ENCODE measurements at places on chromosomes 7 and 10.

DNA sequence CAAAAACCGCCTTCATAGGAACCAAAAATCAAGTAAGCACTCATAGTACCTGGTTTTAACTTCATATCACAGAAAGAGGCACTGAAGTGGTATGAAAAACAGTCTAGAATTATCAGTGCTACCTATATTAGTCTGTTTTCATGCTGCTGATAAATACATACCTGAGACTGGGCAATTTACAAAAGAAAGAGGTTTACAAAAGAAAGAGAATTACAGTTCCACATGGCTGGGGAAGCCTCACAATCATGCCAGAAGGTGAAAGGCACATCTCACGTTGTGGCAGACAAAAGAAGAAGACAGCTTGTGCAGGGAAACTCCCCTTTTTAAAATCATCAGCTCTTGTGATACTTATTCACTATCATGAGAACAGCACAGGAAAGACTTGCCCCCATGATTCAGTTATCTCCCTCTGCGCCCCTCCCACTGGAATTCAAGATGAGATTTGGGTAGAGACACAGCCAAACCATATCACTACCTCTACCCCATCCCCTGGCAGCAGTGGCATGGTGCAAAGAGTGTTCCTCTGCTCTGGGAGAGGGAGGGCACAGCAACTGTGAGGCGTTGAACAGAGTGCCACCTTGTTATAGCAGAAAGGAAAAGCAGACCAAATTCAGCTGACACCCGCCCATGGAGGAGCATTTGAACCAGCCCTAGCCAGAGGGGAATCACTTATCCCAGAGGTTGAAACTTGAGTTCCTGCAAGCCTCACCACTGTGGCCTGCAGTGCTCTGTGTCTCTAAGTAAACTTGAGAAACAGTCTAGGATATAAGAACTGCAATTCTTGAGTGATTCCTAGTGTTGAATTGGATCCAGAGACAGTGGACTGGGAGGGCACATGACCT lies 61.9 kb upstream of the PTPRZ1 start:
- DNase-seq: no peak

GRCh38 chr7:44114586-44115310 lies 8.6 kb downstream of the POLD2 start:
- DNase-seq: no peak

- no peak for DNase-seq
Measured at GRCh38 chr7:134589491-134589941, 40.6 kb downstream of the AKR1B15 start.

GRCh38 chr10:77542710-77543259 lies 94.8 kb downstream of the KCNMA1 start:
- no peak for DNase-seq

GRCh38 chr10:50641626-50642025 lies 17.9 kb upstream of the SGMS1 start:
- no peak for DNase-seq

DNA sequence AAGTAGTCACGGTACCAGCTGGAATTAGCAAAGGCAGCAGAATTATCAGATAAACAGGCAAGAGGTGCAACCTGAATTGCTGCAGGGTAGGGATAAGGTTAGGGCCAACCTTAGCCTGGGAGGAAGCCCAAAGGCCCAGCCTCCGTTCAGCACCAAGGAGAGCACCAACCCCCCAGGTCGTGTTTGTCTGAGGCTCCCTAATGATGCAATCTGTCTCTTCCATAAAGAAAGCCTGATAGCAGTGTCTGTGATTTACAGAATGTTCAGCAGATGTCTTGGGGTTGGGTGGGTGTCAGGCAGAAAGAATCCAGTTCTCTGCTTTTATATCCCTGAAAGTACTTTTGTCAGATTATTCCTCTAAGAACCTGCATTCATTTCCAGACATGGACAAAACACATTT lies 328.4 kb upstream of the AOAH start:
- DNase-seq: no peak

- no peak for DNase-seq
Measured at GRCh38 chr10:36538953-36539586, 586.3 kb upstream of the ANKRD30A start.

- no peak for DNase-seq
Measured at GRCh38 chr7:106773228-106773627, 91.9 kb upstream of the PIK3CG start.

DNA sequence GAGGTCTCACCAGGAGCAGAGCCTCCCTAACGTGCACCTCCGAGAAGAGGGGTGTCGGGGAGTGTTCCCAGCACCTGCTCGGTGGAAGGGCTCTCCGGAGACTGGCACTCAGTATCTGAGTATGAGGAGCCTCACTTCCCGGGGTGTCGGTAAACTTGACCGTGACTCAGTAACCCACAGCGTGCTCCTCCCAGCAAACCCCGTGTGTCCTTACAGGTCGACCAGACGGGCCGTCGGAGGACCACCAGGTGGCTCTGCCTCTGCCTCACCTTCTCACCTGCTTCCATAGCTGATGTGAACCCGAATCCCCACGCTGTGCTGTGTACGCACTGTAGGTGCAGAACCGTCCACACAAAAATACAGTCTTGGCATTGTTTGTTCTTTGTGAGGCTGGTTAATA lies 29.0 kb upstream of the KNDC1 start:
- no peak for DNase-seq

- no peak for DNase-seq
Measured at GRCh38 chr10:47073967-47074366, 162.7 kb downstream of the PTPN20 start.

DNA sequence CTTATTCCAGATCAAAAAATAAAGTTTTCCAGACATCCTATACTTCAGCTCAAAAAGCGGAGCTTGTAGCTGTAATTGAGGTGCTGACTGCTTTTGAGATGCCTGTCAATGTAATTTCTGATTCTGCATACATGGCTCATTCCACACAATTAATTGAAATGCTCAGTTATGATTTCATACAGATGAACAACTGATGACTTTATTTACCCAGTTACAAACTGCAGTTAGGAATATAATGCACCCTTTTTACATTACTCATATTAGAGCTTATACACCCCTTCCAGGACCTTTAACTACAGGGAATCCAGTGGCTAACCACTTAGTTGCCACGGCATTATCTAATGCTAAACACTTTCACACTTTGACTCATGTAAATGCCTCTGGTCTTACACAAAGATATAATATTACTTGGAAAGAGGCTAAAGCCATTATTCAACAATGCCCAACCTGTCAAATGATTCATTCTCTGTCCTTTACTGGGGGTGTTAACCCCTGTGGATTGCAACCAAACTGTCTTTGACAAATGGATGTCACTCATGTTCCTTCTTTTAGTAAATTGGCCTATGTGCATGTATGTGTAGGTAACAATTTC lies 147.3 kb downstream of the ZNF33B start:
- DNase-seq: no peak

GRCh38 chr7:42227541-42227935 lies 9.5 kb downstream of the GLI3 start:
- no peak for DNase-seq

- DNase-seq: no peak
Measured at GRCh38 chr7:75669579-75669978, 69.2 kb downstream of the HIP1 start.

DNA sequence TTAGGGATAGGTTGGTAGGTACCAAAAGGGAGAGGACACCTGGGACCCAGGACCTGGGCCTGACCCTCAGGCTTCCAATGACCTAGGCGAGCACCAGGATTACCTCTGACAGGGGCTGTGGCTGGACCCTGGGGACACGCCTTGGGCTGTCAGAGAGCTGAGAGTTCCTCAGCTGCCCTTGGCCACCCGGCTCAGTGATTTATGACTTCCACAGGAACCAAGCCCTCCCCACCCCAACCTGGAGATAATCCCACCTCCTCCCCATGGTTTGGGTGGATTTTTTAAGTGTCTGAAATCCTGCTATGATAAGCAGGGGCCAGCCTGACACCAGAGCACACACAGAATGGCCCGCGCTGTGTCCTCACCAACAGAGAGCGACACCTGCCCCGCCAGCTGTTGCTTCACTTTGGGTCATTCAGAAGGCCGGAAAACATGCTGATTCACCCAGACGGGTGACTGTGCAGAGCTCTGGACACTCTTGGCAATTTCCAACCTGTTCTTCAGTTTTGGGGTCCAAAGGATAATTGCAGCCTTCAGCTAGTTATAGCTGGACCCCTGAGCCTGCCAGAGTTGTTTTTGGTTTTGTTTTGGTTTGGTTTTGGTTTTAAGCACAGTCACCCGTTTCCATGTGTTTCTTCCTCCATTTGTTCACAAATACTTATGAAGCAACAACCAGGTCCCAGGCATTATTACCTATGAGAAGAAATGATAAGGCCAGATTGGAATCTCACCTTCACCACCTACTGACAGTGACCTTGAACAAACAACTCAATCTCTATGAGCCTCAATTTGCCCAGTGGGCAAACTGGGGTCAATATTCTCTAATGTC lies 78.2 kb downstream of the RAB11FIP2 start:
- no peak for DNase-seq

GRCh38 chr10:14074062-14074884 lies 256.5 kb downstream of the FRMD4A start:
- DNase-seq: no peak

GRCh38 chr10:96619796-96620773 lies 33.3 kb upstream of the TM9SF3 start:
- DNase-seq: no peak

DNA sequence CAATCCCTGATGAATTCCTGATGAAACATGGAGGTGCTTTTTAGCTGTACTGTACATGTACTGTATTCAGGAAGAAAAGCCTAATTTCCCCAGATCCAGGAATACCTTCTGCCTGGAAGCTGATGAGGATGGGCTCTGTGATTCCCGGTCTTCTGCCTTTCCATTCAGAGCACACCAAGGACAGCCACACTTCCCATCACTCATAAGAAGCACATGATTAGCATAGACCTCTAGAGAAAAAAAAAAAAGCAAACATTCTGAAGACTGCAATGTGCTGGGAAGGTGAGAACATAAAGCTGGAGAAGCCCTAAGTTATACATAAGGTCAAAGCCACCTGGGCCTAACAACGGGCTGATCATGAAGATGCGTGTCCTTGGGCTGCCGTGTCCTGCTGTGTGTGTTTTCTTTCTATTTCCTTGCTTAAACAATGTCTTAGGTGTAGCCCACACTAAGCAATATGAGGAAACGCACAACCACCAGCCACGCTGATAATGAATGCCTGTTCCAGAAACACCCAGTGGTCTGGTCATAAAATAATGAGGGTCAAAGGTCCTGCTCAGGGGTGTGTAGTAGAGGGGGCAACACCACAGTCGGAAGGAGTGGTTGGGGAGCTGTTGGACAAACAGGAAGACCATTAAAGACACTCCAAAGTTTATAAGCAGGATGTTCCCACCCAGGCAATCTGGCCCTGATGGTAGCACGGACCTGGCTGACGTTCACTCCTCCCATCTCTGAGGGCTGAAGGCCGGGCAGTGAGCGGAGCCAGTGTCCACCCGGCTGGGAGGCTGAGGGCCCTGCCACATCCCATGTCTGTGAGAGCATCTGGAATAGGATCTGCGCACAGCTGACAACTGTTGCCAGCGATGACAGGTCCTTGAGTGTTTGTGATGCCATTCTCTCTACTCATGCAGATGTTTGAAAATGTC lies 7.9 kb downstream of the PKD1L1 start:
- DNase-seq: no peak

DNA sequence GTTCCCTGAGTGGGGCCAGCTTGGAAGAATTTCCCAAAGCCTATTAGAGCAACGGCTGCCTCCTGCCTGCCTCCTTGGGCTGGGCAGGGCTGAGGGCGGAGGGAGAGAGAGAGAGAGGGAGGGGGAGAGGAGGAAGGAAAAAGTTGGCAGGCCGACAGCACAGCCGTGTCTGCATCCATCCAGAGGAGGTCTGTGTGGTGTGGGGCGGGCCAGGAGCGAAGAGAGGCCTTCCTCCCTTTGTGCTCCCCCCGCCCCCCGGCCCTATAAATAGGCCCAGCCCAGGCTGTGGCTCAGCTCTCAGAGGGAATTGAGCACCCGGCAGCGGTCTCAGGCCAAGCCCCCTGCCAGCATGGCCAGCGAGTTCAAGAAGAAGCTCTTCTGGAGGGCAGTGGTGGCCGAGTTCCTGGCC lies at the start of gene AQP1:
Gene AQP1, plus strand, starts transcription at position 293 of the 409 bp plus-strand sequence. Its CDS starts 57 bp downstream, at position 350.
- DNase-seq: no peak

- no peak for DNase-seq
Measured at GRCh38 chr7:23043441-23043840, 29.5 kb upstream of the HYCC1 start.

GRCh38 chr10:8033812-8034465 lies 20.5 kb upstream of the GATA3 start:
- no peak for DNase-seq

DNA sequence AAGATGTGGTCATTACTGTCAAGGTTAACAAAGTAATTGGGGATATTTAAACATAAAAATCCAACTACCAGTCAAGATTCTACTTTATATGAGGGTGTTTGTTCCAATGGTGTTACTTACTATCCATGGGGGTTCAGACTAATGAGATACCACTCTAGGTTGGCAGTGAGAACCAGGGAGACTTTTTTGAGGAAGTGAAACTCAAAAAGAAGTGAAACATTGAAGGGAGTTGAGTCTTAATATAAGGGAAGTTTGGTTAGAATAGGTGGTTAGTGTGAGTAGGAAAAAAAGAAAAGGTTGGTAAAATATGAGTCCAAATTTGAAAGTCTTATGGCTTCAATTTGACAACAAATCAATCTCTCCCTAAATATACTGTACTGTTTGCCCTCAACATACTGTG lies 123.6 kb upstream of the ANK3 start:
- DNase-seq: no peak

- DNase-seq: no peak
Measured at GRCh38 chr7:14767716-14768425, 134.7 kb downstream of the DGKB start.

- no peak for DNase-seq
Measured at GRCh38 chr10:116190883-116191282, 82.1 kb downstream of the GFRA1 start.

DNA sequence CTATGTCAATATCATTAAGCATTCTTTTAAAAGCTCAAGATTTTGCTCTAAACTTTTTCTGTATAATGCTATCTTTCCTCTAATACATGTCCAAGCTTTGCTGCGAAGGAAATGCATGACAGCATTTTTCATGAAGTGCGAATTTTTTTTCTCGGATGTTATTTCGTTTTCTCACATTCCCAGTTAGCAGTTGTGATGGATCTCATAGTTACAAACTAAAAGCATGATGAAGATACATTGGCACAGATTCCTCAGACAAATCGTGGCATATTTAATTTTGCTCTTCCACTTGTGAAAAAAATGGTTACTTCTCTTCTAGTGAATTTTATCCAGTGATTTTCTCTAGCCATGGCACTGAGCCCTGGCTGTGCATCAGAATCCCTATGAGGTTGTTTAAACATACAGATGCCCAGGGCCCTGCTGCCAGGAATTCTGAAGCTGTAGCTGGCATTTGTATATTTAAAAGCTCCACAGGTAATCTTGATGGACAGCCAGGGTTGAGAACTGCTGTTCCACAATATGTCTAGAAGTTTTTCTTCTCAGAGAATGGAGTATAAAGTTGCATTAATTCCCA lies 299.8 kb upstream of the NEBL start:
- DNase-seq: no peak

DNA sequence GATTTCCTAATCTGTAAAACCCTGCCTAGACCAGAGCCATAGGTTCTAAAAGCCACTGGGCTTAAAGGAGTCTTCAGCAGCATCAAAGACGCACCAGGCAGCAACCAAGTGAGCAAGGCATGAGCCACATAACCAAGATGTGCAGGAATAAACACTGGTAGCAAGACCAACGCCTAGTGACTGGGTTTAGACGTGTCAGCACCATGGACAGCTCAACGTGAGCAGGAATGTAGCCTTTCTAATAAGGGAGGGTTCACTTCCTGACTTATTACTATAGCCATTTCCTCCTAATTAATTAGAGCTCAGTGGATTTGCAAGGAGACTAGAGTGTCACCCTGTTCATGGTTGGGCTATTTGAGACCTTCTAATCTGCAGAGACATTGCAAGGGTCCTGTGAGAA lies 223.7 kb downstream of the LHFPL3 start:
- no peak for DNase-seq

GRCh38 chr7:64639267-64640001 lies 26.5 kb upstream of the ZNF107 start:
- no peak for DNase-seq
